AG20443 (cell line): ENCODE measurements at places on chromosomes 12 and 14.
A peak's percentile ranks its signal among the peaks of the same experiment; 100 is the strongest.

DNA sequence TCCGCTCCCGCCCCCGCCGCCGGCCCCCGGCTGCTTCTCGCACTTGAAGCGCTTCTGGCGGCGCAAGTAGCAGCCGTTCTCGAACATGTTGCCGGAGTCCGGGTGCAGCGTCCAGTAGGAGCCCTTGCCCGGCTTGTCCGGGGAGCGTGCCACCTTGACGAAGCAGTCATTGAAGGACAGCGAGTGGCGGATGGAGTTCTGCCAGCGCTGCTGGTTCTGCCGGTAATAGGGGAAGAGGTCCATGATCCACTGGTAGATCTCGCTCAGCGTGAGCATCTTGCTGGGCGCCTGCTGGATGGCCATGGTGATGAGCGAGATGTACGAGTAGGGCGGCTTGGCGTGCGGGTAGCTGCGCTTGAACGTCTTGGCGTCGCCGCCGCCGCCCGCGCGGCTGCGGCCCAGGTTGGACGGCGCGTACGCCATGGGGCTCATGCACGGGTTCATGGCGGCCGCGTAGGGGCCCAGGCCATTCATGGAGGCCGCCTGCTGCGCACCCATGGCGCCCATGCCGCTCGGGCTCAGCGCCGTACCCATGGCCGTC, 3.0 kb downstream of the FOXA1 start:
- DNase-seq, result no peak

DNA sequence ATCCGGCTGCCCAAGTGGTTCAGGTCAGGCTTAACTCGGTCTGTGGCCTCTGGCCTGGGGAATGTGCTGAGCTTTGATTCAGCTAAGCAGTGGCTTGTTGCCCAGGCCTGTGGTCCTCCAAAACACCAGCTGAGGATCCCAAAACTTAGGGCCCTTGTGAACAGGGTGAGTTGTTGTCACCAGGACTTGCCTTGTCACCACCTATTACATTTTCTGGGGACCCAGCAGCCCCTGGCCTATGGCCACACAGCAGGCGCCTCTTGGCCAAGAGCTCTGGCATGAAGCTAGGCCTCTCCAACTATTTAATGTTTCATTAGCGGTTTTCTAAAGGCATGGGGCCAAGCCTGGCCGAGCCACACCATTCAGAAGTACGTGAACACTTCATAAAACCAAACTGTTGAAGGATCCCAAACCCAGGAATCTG, 343.7 kb downstream of the CACNA1C start:
- DNase-seq, result peak; percentile 89

DNA sequence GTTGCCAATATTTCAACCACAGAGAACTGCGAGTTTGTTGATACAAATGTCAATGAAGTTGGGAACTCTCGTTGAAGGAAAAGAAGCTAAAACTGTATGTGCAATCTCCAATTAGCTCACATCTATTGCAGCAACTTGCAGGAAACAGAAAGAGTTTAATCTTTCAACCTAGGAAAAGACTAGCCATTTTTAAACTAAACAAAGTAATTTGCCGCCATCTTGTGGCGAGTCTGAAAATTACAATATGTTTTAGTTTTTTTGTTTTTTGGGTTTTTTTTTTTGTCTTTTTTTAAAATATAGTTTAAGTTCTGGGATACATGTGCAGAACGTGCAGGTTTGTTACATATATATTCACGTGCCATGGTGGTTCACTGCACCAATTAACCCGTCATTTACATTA, 131.2 kb upstream of the FOXG1 start:
- DNase-seq, result peak; percentile 10

GRCh38 chr14:65303190-65303898, 109.2 kb upstream of the FUT8 start:
- peak; percentile 53 for DNase-seq

DNA sequence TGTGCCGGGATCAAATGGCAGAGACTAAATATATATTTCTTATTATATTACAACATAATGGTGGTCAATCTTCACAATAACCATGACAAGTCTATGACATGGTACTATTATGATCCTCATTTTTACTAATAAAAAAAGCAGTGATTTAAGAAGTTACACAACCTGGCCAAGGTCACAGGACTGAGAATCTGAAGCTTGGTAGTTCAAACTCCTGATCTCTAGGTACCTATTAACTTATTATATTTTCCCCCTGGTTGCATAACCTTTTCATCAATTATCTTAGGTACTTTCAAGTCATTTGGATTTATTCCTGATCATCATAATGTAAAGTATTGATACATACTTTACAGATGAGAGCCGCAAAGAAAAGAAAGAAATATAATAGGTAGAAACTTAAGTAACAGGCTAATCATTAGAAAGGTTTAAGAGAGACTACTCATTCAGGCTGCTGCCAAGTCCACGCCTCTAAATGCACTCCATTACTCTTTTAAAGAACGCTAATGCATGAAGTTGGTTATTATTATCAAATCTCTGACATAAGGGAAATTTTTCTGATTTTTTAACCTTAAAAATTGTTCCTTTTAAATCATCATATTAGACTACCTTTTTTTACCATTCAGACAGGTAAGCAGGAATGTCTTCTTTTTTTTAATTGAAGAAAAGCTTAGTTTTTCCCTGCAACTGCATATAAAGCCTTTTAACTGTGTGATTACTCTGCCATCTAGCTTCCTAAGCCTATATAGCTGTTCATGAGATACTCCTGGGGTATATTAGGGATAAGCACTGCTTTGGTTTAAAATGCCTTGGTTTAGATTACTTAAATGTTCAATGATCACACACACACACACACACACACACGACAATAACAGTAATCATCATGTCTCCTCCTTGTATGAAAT, 35.6 kb downstream of the RPS29 start:
- DNase-seq, result no peak

- no peak for DNase-seq
These were observed 6.2 kb upstream of the SLC41A2 start for GRCh38 chr12:104964167-104964855.

- DNase-seq, result no peak
These were observed 3.9 kb upstream of the PPP1R12A start for GRCh38 chr12:79938843-79939242.
